ENCODE measurements at places on chromosomes 5 and 9.

GRCh38 chr5:56595566-56595965 lies 219.8 kb upstream of the MAP3K1 start:
- no peak for DNase-seq

- DNase-seq = no peak
These were observed 19.9 kb downstream of the CDC26 start for GRCh38 chr9:113255438-113255837.

DNA sequence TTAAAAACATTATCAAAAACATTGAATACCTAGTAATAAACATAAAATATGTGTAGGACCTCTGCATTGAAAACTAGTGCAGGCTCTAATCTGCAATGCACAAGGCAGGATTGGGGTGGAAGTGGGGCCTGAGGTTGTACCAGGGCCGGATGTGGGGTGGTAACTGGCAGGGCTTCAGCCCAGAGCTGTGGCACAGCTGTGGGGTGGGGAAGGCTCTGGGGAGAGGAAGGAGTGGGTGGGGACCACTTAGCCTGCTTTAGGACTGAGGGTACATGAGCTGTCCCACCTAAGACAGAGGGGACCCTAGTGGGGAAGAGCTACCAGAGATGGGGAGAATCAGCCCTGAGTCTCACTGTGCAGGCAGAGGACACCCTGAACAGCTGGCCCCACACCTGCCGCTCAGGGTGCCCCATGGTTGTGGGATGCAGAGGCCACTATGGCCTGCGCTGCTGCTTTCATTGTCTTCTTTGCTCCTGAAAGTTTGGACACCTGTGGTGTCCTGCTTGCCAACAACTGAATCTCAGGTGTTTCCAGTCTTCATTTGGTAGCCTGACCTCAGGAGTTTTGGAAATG lies 311.4 kb downstream of the TLE4 start:
- no peak for DNase-seq

GRCh38 chr9:16987026-16987425 lies 116.6 kb upstream of the BNC2 start:
- no peak for DNase-seq

- DNase-seq = no peak
These were observed 19.0 kb upstream of the N4BP3 start for GRCh38 chr5:178094345-178094744.

GRCh38 chr5:127077366-127077765 lies 4.1 kb upstream of the C5orf63 start:
- no peak for DNase-seq

GRCh38 chr5:147751156-147751830 lies 31.2 kb downstream of the JAKMIP2 start:
- no peak for DNase-seq

DNA sequence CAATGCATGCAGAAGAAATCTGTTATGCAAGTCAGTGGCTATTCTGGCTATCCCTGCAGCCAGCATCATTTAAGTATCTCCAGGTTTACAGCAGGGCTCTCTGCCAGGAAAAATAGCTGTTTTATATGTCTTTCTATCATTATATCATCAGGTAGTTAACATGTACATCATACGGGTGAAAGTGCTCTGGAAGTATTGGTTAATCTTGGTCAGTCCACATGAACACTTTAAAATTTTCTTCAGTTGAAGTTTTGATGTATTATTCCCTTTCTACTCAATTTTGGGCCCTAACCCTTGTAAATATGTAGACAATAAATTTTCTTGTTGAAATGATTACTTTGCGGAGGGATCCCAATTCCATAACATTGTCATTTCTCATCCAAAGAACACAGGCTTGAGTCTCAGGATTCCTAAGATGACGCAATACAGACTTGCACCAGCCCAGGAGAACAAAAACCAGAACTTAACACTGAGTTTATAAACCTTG lies 67.5 kb downstream of the SEMA6A start:
- no peak for DNase-seq

GRCh38 chr5:68225911-68226545 lies 10.5 kb downstream of the PIK3R1 start:
- no peak for DNase-seq

DNA sequence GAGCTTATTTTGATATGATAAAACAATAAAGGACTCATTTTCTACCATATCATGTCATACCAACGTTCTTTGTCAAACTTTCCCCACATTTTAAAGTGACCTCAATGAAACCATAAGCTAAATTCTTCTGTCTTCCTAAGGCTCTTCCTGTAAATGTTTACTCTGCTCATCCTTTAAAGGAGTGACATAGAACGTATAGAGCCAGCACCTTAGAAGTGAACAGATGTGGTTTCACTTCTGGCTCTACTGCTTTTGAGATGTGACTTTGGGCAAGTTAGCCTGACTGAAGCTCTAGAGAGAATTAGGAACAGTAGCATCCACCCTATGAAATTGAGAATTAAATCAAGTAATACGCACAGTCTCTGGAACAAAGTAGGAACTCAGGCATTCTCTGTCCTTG lies 24.1 kb downstream of the SAR1B start:
- DNase-seq = no peak

GRCh38 chr5:16673241-16674201 lies 56.7 kb upstream of the RETREG1 start:
- no peak for DNase-seq

DNA sequence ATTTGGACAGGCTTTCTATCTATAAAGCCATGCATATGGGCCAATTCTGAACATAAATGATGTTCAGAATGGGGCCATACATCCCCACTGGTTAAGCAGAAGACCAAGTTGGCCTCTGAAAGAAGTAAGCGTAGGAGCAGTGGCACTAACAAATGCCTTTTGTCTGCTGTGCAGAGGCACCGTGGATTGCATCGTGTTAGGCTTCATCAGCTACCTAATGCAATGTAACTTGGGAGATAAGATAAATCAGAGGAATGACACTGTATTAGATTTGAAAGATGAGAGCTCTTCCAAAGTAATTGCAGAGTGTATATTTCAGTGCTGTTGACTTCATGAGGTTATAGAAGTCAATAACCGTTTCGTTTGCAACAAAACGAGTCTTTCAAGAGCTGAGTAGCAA lies 148.1 kb downstream of the PARP8 start:
- DNase-seq = no peak

- DNase-seq = no peak
These were observed 17.0 kb downstream of the ZBTB34 start for GRCh38 chr9:126877418-126877817.

GRCh38 chr9:4559261-4560182 lies 69.3 kb downstream of the SLC1A1 start:
- no peak for DNase-seq

DNA sequence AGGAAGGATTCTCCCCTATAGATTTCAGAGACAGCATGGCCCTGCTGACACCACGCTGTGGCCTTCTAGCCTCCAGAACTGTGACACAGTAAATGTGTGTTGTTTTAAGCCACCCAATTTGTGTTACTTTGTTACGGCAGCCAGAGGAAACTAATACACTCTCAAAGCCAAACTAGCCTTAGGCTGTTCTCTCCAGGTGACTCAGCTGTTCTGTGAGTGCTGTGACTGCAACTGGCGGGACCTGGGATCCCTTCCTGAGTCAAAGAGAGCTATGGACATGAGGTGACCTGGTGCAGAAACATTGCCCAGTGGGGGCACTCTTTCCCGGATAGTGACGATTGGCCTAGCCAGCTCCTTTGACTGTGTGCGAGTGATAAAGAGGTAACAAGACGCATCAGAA lies 14.0 kb upstream of the MLANA start:
- no peak for DNase-seq

DNA sequence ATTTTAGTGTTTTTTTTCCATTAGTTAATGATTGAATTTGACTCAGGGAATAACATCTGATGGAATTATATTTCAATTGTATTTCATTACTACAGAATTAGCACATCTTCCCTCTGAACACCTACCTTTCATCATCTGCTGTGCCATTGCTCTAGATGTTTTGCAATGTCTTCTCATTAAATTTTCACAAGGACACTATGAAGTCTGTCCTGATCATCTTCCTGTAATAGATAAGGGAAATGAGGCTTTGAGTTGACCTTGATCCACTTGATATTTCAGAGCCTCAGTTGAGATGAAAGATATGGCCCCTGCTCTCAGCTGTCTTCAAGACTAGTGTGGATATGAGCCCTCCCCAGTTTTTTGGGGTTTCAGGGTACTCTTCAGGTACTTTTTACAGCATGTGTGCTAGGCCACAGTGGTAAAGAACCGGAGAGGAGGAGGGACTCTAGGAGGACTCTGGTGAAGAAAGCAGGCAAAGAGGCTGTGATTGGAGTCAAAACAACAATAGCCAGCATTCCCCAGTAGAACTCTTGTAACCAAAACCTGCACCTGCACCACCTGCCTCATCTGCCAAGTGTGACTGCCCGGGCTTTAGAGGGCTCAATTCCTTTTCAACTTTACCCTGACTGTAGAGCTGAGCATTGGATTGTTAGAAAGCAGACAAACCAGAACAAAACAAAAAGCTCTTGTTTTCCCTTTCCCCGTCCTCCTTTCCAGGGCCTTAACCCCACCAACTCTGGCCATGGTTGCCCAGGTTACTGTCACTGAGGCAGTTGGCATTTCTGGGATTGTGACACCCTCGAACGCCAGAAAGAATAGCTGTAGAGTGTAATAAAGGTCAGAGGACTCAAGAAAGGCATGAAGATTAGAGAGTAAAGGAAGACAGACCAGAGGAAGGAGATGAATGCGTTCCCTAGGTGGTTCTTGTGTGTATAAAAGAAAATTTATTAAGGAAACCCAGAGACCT lies 56.3 kb downstream of the ERAP1 start:
- DNase-seq = no peak

DNA sequence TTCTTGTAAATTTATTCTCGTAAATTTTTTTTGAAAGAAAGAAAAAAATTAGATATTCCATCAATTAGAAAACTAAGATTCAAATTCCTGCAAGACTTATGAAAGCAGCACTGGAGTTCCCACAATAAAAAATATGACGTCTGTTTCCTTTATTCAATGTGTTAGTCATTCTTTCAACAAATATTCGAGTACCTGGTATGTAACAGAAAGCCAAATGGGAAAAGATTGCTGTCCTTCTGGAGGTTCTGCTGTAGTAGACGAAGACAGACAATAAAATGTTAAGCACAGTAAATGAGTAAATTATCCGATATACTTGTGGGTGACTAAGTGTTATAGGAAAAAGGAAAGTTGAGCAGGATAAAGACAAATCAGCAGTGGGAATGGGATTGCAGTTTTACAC lies 92.2 kb downstream of the ADAMTSL1 start:
- no peak for DNase-seq

All from D341Med (cell line).